ENCODE measurements at places on chromosomes 6 and 20.

DNA sequence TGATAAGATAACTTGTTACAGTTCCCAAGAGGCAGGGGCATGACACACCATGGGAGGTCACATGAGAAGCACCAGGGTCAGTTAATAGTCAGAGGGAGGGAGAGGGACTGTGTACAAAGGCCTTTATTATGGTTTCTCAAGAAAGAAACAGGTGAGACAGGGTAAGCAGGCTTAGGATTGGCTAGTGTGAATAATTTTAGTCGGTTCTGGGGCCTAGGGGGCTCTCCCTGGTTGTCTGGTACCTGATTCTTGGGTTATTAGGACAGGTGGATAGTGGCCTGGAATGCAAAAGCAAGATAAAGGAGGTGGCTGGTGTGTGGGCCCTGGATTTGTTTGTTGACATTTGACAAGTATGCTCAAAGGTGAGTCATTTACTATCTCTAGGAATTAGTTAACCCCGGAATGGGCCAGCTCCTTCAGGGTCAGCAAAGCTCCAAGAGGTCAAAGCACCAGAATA, 49.4 kb upstream of the MCUR1 start:
- DNase-seq: no peak

- no peak for DNase-seq
Measured at GRCh38 chr20:1462001-1462400, 4.6 kb downstream of the NSFL1C start.

- DNase-seq: no peak
Measured at GRCh38 chr6:120871416-120872261, 462.6 kb downstream of the TBC1D32 start.

DNA sequence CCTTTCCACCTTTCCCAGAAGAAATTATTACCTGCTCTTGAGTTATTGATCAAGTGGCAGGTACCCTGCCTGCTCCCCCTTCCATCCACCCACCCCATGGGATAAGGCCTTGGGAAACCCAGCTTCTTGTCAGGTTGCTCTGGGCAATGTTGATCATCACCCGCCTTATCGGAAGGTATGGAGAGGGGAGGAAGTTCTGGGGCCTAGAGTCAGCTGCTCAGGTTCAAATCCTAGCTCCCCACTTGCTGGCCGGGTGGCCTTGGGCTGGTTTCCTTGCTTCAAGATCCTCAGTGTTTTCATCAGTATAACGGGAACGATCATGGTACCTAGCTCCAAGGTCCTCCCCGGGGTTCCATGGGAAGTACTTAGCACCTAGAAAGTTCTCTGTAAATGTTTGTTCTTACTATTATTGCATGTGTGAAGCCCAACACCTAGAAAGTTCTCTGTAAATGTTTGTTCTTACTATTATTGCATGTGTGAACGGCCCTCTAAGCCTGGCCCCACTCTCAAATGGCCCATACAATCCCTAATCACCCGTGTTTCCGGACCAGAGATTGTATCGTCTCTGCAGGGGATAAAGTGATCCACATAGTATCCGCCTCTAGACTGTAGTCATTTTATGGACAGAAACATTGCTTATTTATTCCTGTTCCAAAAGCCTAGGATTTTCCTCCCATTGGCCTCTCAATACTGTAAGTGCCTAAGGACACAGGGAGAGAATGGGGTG, 1.1 kb upstream of the PREX1 start:
- no peak for DNase-seq

DNA sequence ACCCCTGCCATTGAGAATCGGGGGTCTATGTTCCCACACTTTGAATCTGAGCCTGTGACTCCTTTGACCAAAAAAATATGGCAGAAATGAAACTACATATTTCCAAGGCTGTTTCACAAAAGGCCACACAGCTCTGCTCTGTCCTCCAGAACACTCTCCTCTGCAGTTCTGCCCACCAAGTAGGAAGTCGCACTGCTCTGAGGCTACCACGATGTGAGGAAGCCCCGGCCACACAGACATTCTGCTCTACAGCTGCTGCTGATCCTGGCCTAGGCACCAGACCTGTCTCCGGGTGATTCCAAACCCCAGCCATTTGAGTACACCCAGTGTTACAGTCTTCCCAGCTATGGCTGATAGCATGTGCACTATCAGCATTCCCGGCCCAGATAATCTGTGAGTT, 85.1 kb downstream of the LYRM4 start:
- no peak for DNase-seq

DNA sequence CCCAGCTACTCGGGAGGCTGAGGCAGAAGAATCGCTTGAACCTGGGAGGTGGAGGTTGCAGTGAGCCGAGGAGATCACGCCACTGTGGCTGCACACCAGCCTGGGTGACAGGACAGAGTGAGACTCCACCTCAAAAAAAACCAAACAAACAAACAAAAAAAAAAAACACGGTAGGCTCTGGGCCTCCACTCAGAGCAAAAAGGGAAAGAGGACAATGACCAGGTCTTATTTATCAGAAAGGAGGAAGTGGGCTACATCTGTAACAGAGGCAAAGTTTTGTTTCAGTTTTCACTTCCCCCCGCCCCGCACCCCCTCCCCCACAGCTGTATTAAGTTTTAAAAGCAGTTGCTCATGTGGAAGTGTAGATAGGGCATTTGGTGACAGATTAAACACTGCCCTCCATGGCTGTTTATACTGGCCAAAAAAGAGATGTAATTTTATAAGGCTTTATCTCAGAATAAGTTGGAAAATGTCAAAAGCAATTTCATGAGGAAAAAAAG, 114.6 kb downstream of the RCAN2 start:
- DNase-seq: no peak

GRCh38 chr20:38191654-38192053, 26.6 kb upstream of the TGM2 start:
- no peak for DNase-seq

DNA sequence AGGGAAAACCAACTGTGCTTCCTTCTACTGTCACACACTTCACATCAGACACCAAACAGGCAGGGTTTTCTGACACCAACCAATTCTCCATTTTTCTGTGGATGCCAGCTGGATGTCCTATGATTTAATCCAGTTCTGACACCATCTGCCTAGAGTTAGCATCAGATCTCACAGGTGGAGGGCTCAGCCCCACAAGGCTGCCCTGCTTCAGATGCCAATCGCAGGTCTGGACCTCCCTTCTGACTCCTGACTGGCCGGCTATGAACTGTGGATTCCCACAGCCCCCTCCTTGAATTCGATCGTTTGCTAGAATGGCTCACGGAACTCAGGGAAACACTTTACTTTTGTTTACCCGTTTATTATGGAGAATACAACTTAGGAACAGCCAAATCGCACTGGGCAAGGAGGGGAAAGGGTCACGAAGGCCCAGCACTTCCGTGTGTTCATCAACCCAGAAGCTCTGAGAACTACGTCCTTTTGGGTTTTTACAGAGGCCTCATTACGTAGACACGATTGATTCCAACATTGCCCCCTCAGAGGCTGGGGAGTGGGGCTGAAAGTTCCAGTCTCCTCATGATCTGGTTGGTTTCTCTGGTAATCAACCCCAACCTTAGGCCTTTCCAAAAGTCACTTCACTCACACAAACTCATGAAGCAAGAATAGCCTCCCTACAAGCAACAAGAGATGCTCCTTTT, 25.4 kb upstream of the MAS1 start:
- DNase-seq: no peak

DNA sequence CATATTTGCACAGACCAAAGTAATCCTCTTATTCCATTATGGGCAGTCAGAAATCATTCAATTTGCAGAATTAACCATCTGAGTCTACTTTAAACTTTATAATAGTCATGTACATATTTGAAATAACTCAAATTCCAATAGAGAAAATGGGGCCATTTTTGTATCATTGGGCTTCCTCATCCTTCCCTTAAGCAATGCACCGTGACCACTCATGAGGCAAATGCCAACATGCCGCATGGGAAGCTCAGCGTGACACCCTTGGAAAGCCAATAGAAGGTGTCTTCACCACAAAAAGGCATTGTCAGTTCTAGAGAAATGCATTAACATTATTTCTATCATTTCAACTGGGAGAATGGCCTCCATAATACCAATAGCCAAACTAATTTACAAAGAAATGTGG, 38.5 kb downstream of the SIM1 start:
- no peak for DNase-seq

GRCh38 chr6:127291495-127291894, 24.8 kb downstream of the RNF146 start:
- DNase-seq: no peak

GRCh38 chr20:20992686-20993360, 113.3 kb downstream of the LINC00237 start:
- no peak for DNase-seq

DNA sequence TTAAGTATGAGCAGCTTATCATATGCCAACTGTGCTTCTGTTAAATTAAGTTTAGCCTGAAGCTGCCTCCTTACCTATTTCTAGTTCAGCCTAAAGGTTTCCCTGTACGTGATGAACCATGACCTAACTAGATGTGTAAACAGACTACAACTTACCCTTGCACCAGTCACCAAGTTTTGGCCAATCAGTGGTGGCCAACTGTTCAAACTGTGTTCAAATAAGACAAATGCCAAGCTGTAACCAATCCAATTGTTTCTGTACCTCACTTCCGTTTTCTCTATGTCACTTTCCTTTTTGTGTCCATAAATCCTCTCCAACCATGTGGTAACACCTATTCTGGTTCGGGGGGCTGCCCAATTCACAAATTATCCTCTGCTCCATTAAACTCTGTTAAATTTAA, 6.0 kb upstream of the SLC2A10 start:
- DNase-seq: no peak

- DNase-seq: no peak
Measured at GRCh38 chr20:5818346-5818681, 68.1 kb downstream of the SHLD1 start.

Data from activated CD4-positive, alpha-beta memory T cell treated with anti-CD3 and anti-CD28 coated beads, Interleukin-2, amount 10 ng/mL, durations not matched to agents 7 days and 5 days (primary cell).